Kasumi-1 (cell line): ENCODE measurements at places on chromosomes 6 and 20.

GRCh38 chr20:4633379-4633778 lies 88.3 kb upstream of the PRND start:
- DNase-seq: no peak

DNA sequence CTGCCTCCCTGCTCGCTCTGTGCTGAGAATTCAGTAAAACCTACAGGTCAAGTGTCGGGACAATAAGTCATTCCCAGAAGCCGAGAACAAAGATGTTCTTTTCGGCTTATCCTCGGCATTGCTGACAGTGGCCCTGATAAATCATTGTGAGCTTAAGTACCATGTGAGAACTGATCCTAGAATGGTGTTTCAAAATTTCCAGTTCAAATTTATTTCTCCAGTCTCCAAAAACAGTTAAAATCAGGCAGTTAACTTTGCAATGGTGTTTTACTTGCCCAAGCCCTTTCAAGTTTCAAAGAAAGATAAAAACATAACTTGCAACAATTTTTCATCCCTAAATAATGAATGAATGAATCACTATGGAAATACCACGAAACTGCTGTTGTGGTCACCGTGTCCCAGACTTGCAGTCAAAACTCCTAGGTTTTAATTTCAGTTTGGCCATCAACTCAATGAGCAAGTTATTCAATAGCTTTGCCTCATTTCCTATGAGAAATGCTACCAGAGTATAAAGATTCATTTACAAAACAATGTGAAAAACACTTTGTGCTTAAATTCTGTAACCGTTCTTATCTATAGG lies 4.3 kb downstream of the ATP5F1E start:
- DNase-seq: no peak

- DNase-seq: no peak
These were observed 5.7 kb upstream of the NHSL1 start for GRCh38 chr6:138504764-138505689.

DNA sequence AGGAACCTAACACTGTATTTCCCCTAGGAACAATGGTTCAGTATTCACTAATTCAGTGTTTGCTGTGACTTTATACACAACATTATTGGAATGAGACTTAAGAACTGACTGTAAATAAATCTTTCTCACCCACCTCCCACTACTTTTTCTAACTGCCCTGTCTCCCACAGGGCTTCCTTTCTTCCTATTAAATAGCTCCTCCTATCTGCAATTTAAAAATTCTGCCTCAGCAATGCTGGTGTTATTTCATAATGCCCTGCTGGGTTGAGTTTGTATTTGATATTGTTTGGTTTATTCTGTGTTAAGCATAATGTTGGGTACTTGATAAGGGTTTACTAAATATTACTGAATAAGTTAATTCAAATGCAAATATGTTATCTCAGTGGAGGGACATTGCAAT lies 573.1 kb upstream of the RNF217 start:
- peak; percentile 7 for DNase-seq

DNA sequence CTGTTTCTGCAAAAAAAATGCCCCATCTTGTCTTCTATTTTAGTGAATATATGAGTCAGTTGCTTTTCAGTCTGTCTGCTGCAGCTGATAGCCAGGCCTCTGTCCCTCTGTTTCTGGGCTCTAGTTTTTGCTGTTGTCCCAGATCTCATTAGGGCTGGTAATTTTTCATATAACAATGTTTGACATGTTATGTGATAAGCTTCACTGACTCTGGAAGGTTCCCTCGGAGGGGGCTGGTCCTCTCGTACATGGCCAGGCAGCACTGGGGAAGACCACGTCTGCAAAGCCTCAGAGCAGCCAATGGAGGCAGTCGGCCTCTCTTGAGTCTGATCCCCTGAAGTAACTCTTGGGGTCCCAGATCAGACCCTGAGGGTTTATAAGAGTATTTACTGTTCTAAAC lies 223.8 kb downstream of the THBS2 start:
- no peak for DNase-seq
